G401 (cell line): ENCODE measurements at places on chromosomes 6 and 20.

- no peak for DNase-seq
These were observed 222.8 kb downstream of the UST start for GRCh38 chr6:148969603-148970061.

DNA sequence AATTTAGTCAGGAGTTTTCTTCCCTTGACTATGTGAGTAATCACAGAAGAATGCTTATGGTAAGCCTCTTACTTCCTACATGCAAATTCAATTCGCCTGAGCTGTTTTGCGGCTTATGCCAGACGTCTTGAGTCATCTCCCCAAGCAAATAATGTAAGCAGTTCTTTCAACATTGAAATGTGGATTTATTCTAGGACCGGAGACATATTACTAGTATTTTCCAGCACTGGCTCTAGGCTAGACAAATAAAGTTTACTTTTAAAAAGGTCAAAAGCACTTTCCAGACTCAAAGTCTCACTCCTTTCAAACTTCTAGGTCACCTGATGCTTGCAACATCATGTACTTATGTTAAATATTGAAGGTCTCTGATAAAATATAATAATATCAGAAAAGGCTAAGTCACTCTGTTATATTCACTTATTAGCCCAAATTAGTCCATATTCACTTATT is 38.1 kb upstream of the NOX3 start:
- DNase-seq: no peak

DNA sequence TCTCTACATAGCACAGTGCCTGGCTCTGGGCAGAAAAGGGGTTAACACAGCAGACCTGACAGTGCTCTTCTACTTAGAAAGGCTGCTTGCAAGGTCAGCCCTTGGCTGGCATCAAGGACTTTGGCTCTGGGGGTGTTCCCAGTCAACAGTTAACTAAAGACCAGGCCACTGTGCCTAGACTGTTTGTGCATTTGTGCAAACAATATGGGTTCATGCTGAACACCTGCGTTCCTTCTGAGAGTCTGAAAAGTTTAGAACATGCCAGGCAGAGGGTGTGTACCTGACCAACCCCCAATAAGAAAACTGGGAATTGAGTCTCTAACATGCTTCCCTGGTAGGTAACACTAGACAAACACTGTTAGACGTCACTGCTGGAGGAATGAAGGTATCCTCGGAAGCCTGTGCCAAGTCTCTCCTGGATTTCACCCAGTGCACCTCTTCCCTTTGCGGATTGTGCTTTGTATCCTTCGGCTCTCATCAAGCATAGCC is 110.7 kb downstream of the PDE10A start:
- DNase-seq: peak; percentile 29

GRCh38 chr6:157683707-157684106 is 139.3 kb upstream of the SNX9 start:
- no peak for DNase-seq

DNA sequence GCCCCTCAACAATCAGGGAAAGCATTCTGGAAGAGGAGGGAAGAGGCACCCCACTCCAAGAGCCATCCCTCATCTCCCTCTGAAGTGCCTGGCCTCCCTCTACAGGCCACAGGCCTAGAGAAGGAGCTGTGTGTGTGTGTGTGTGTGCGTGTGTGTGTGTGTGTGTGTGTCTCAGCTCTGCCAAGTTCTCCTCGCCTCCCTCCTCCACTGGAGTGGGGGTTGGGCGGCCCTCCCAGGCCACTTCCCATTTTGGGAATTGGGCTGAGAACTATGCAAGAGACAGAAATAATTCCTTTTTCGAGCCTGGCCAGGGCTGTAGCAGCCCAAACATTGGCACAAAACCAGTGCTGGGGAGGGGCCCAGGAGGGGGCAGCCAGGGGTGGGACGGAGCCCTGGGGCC is 35.7 kb downstream of the KCNB1 start:
- no peak for DNase-seq

- DNase-seq: no peak
These were observed 14.0 kb downstream of the COL9A3 start for GRCh38 chr20:62830821-62831220.
